AG09319 (cell line): ENCODE measurements at places on chromosomes 2 and 18.

DNA sequence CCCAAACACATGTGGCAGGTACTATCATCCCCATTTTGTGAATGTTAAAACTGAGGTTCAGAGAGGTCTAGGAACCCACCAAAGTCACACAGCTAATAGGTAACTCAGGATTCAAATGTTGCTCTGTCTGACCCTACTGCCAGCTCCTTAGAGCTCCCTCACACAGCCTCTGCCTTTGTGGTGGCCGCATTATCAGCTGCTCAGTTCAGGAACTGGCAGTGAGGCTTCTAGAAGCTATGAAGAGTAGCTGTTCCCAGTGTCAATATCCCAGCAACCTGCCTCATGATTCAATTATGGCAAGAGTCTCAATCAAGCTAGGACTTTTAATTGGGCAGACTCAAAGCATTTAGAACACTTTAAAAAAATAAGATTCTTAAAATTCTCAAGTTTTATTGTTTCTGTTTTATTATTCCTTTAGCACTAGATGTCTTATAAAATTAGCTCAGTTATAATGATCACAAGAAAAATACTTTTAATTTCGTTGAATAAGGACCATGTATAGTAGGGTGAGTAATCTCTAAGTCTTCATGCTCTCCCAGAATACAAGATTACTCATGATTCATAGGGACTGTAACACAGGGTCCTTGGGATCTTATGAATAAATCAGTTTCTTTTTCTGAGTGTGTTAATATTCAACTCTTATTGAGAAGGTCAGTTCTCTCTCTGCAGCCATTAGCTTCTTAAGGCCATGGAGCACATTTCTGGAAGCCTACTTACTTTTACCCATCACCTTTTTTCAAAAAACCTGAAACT is 342.7 kb downstream of the RND3 start:
- no peak for DNase-seq

GRCh38 chr2:29284671-29285070 is 169.5 kb downstream of the CLIP4 start:
- DNase-seq = no peak

DNA sequence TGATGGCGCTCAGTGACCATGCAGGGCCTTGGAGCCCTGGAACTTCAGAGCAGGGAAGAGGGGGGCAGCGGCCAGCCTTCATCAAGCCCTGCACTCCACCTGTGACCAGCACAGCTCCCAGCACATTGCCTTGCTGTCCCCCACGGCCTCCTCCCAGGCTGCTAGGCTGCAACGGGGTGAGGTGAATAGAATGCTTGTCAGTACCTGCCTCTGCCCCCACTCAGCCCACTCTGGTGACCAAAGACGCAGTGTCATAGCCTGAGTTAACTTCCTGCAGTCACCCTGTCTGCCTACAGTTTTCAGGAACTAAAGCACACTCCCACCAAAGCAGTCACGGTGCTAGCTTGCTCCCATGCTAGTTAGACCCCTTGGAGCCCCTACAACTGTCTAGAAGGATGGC is 72.1 kb downstream of the STPG4 start:
- DNase-seq = no peak

DNA sequence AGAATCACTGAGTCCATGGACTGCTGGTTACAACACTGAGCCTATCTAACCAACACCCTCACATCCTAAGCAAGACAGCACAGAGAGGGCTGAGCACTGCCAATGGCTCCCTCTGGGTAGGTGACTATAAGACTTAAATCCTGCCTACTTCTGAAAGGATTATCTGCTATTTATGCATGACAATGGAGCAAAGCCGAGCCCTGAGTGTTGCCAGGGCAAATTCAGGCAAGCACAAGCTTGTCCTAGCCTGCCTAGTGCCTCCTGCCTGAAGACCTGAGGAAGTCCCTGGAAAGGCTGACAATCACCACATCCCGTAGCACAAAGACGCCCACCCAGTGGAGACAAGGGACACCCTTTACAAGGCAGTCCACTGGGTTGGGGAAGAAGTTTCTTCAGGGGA is 129.7 kb downstream of the OSR1 start:
- no peak for DNase-seq

- DNase-seq = no peak
Observed at GRCh38 chr2:85786444-85786843, 32.7 kb downstream of the ATOH8 start.

DNA sequence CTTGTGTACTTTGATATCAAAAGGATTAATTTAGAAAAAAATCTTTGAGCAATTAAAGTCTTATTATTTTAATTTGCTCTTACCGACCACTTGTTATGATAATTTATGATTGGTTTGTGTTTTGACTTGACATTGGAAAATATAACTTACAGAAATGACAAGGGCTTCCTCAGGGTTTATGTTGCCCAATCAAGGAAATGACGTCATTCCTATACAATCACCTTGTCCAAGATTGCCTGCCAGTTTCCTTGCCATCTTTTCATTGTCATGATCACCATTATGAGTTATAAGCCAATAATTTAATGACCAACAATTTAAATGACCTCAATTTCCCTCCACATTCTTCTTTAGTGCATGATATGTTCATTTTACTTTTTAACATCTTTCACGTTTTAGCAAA is 351.8 kb upstream of the TMEFF2 start:
- no peak for DNase-seq

GRCh38 chr2:75522543-75523312 is 38.0 kb downstream of the EVA1A start:
- no peak for DNase-seq

DNA sequence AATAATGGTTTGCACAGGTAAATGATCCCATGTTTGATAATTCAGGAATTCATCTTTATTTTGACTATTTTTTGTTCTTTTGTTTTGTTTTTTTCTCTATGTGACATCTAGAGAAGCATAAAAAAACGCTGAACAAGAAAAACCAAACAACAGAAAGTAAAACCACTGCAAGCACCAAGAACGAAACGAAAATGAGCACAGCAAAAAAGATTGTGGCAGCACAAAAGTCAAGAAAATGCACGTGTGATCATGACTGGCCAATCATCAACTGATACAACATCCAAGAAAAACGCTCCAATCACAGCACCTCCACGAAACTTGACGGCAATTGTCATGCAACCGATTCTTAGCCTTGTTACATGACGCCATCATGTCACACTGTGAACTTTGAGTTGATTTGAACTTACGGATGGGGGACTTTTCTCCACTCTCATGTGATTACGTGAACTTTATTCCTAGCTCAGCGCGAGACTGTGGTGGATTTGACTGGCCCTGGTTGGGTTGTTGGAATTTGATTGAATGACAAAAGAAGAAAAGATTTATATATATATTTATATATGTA is 318.7 kb downstream of the CELF4 start:
- DNase-seq = no peak

DNA sequence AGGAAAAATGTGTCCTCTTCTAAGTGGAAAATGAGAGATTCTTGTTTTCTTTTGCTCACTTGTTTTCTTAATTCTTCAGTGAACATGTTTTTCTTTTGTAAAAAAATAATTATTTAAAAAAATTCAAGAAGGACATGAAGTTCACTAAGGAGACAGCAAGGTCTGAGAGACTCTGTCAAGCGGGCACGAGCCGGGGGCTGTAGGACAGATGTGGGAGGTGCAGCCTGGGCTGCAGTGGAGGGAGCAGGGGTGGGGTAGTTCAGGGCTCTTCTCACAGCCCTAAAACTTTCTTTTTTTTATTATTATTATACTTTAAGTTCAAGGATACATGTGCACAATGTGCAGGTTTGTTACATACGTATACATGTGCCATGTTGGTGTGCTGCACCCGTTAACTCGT is 4.3 kb upstream of the HDAC4 start:
- DNase-seq = no peak

DNA sequence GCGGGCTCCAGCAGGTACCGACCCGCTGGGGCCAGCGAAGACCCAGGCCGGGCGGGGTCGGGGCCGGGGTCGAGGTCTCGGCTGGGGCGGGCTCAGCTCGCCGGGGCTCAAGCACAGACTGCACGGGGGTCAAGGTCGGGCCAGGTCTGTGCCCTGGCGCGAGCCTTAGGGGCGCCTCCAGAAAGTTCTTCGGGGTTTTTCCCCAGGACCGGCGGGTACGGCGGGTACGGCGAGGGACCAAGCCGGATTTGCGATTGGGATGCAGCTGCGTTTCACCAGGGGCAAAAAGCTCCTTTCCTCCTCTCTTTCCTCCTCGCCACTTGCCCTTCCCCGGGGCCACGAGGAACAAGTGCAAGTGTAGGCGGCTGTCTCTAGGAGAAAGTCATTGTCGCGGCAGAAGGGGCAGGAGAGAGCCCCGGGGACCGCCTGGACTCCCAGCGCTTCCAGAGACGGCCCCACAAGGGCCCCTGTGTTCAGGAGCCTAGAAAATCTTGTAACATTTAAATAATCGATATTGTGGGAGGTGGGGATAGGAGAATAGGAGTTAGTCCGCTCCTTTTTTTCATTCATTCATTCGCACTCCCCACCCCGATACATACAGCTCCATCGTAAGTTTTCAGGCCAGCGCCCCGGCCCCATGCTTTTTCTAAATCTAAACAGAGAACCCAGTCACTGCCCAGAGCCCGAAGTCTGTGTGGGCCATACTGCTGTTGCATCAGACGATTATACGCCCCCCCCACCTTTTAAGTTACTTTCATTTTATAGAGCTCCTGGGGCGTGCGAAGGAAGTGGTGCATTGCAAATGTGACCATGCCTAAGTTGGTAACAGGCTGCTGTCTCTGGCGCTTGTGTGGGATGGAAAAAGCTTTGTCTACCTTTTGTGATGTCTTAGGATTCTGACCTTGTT is 679 bp downstream of the PMAIP1 start:
- no peak for DNase-seq
